ENCODE measurements at places on chromosomes 4 and X.

DNA sequence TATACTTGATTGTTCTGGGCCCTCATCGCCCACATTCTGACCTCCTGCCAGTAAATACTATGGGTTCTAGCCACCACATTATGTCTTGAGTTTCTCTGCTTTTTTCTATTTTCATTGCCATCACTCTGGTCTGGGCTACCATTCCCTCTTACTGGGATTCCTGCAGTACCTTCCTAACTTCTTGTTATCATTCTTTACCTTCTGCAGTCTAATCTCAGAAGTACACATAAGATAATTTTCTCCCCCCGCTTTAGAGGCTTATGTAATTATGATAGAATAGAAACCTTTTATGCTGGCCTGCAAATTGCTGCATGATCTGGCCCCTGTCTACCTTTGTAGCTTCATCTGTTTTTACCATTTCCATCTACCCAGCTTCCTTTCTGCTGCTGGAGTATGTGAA, 19.2 kb downstream of the STIM2 start:
- DNase-seq = no peak

- no peak for DNase-seq
These were observed 100.3 kb upstream of the PDE5A start for GRCh38 chr4:119728692-119729593.

DNA sequence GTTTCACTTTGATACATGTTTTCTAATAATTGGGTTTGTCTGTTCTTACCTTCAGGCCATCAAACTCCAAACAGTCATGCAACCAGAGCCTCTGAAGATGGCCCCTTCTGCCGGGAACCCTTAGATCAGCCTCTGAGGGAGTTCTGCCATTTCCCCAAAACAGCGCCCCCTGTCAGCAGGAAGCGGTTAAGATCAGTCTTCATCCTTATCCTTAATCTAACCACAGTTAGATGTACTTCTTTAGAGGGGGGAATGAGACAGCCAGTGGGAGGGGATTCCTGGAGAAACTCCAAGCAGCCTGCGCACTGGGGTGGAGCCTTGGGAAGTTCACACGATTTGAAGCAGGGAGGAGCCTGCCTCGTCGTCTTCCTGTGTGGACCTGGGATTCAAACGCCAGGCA, 185.4 kb downstream of the INPP4B start:
- DNase-seq = no peak

DNA sequence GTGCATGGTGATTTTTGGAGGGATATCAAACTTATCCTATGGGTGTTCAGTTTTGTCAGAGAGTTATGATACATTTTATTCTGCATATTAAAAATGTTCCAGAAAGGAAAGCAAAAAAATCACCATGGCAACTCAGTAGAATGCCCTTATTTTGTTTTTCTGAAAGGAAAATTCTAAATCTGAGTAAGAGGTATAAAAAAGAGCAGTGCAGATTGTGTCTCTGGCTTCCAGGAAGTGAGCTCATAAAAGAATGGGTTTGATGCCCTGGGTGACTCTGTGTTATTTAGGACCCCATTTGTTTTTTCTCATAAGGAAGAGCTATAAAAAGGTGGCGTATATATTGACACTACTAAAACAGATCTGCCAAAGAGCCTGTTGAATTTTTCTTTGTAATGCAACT, 128.8 kb downstream of the UCHL1 start:
- no peak for DNase-seq

- peak; percentile 65 for DNase-seq
These were observed at the start of gene FRMPD3 for GRCh38 chrX:107448998-107449835. Gene FRMPD3, plus strand, starts transcription at chrX:107449652. Its CDS starts 76,937 bp downstream, at chrX:107526589.

DNA sequence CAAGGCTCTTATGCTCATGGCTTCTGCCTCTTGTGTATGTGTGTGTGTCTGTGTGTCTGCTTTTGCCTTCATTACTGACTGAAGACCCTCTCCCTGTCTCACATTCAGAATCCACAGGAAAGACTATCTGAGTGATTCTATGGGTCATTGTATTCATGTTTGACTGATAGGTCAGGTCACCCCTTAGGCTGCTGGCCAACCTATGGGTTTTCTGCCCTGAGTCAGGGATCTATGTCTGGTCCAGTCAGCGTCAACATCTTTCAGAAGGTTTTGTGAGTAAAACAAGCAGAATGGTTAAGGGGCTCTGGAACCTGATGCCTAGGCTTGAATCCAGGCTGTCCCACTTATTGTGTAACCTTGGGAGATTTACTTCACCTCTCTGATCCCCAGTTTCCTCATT, 30.5 kb downstream of the NHSL2 start:
- no peak for DNase-seq

DNA sequence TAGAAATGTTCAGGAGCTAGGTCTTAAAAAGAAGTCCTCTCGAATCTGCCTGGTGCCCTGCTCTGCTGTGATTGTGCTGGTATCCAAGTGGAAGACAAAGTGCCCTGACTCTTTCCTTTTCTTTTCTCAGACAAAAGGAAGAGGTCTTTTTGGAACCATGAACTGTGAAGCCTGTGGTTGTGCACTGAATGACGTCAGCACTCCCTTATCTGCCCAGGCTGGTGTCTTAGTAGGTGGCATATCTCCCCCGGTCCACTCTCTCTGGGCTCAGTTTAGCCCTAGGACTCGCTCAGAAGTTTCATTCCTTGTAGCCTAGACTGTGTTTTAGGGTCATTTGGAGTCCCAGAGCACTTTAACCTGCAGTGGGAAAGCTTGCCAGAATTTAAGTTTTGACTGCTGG, 400.3 kb upstream of the CT83 start:
- no peak for DNase-seq
